ENCODE measurements at places on chromosomes 5 and 9.

- DNase-seq: no peak
Observed at GRCh38 chr5:17103461-17103860, 114.0 kb upstream of the BASP1 start.

DNA sequence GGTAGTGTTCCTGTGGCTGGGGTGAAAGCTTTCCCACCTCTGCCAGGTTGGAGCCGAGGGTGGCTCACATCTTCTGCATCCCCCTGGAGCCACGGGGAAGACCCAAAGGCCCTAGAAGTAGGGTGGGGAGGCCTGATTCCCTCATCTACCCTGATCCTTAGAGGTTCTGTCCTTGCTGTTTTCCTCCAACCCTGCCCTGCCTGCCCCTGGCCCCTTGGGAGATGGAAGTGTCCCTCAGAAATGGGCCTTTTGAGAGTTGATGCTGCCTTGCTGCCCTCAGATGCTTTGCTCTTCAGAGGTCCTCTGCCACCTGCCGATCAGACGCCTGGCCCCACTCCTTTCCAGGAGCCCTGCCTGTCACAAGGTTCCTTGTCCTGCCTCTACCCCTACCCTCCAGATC, 6.3 kb downstream of the CCL19 start:
- no peak for DNase-seq

GRCh38 chr9:91562416-91562815, 138.8 kb upstream of the NFIL3 start:
- DNase-seq: no peak

- no peak for DNase-seq
Observed at GRCh38 chr9:556675-557074, 284.8 kb upstream of the DMRT1 start.

DNA sequence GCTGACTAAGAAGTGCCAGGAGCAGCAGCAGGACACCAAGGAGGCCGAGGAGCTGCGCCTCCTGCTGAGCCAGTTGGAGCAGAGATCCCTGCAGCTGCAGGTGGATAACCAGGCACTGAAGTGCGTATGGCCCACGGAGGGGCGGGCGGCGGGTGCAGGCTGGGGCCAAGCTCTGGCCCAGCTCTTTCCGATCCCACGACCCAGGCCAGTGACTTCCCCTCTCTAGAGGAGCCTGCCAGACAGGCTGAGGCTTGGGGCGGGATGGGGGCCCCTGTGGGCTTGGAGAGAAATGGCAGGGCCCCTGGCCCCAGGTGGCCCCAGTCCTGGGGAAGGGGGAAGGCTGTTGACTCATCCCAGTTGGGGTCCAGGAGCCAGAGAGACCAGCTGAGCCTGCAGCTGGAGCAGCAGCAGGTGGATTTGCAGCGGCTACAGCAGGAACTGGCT, 3.6 kb downstream of the PTRH1 start:
- DNase-seq: no peak

DNA sequence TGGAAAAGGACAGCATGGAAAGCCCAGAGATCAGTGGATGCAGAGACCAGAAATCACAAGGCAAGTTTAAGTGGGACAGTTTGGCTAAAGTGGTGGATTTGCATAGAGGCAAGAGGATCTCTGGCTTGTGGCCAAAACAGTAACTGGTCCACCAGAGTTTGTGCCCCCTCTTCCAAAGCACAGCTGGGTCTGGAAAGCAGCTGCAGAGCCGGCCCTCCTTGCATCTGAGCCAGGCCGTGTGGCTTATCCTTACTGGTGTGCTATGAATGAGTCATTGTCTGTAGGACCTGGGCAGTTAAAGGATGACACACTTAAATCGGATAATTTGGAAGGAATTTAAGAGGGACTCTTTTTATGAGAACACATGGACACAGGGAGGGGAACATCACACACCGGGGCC, 146.6 kb downstream of the PIP5K1B start:
- DNase-seq: no peak

DNA sequence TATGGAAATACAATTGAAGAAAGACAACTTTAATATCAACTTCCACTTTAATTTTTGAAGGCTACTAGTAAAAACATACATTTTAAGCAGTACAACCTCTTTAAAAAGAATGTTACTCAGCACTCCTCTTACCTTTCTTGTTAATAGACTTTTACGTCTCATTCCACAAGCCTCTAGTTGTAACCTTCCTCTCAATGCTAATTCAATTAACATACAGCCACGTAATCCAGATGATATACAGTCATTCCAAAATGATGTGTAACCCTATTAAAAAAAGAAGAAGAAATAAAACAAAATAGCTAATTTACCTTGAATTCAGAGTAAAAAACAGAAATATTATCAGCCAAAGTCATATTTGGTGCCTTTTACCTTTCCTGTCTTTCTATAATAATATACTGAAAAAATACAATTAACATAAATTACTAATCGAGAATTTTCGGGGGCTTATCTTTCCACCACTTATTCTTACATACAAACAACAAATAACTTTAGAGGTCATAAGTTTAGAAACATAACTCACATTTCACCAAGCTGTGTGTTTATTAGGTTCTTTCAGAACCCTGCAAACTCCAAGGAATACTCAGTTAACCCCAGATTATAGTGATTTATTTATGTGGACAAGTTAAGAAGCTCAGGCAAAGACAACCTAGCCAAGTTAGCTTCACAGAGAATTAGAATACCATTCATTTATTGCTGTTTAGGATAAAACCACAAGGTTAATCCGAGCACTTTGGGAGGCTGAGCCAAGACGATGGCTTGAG, 30.3 kb downstream of the GOLPH3 start:
- DNase-seq: no peak

DNA sequence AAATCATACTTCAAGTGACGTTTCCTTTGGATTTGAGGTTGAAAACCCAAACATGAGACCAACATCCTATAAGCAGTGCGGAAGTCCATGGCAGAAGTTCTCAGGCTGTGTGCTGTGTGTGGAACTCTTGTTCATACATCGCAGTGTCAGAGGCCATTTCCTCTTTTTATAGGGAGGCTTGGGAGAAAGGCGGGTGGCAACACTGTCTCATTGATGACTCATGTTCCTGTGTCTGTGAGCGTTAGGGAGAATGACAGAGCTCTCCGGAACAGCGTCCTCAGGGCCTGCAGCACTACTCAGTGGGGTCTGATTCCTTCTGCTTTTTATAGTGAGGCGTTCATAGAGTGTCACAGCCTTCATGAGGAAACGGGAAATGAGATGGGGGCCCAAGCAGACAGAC, 98.8 kb upstream of the BASP1 start:
- no peak for DNase-seq

DNA sequence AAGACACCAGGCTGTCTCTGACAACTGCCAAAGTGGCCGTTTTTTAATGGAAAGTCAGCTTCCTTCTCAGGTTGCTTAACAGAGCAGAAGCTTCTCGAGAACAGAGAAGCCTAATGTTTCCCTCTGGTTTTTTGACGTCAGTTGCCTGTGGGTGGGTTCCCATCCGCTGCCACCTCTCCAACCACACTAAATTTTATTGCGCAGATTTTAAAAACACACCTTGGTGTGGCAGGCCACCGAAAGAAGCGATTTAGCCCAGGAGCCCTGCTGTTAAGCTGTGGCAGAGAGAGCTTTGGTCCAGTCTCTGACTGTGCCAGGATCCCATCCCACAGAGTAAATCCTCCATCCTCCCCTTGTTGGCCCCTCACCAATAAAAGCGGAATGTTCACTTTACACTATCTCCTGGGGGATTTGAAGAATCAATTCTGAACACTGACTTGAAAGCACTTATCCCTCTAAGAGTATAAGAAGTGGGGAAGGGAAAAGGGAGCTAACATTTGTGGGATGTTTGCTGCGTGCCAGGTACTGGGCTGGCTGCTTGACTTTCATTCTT, 181.6 kb downstream of the AOPEP start:
- DNase-seq: no peak

GRCh38 chr5:151288180-151288579, 15.4 kb downstream of the SLC36A3 start:
- no peak for DNase-seq

DNA sequence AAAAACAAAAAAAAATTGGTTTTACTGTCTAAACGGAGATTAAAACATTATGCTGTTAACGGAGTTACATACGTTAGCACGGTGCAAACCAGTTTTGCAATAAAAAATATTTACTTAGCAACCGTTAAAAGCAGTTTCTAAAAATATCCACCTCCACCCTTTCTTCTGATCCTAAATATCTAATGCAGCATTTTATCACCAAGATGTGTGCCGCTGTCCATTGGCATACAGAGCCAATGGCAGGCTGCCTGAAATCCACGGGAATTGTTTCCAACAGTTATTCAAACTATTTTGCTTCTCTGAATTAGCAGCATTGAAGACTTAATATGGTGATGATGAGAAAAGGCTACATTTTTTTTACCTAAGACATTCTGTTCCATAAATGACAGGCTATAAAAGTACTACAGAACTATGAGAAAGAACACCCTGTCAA, 61.6 kb downstream of the CSNK1A1 start:
- DNase-seq: no peak

- DNase-seq: no peak
Observed at GRCh38 chr5:36491856-36492255, 114.5 kb upstream of the SLC1A3 start.

DNA sequence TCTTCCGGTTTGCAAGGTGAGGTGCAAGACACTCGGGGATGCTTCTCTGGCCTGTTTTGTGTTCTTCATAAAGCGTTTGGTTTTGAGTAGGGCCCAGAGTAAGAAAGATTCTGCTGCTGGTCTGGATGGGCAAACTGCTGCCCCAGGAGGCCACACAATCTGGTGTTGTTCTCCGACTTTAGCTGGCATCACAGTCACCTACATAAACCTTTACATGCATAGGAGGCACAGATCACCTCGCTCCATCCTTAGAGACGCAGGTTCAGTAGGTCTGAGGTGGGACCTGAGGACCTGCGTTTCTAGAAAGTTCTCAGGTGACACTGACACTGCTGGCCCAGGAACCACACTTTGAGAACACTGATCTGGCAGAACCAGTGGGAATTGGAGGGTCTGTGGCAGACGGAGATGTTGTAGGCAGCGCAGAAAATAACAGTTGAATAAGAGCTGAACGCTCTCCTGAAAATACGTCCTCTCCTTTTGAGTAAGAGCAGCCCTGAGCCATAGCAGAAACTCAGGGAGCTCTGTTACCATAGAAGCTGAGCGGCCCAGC, 3.9 kb upstream of the SLC6A3 start:
- DNase-seq: no peak

DNA sequence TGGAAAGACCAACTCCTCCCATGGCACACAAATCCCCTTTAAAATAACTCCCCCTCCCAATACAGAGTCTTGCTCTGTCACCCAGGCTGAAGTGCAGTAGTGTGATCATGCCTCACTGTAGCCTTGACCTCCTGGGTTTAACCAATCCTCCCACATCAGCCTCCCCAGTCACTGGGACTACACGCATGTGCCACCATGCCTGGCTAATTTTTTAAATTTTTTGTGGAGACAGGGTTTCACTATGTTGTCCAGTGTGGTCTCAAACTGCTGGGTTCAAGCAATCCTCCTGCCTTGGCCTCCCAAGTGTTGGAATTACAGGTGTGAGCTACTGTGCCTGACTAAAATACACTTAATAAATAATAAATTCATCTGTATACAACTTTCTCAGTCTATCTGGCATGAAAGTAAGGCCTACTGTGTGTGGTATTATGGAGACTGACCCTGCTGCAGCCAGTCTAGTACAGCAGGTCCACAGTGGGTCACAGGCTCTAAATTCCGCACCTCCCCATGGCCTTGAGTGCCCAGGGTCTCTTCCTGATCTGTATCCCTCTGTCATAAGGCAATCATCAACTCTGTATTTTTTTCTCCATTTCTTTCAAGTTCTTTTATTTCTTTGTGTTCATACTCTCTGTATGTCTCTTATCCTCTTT, 169.4 kb downstream of the MAPKAP1 start:
- DNase-seq: no peak

DNA sequence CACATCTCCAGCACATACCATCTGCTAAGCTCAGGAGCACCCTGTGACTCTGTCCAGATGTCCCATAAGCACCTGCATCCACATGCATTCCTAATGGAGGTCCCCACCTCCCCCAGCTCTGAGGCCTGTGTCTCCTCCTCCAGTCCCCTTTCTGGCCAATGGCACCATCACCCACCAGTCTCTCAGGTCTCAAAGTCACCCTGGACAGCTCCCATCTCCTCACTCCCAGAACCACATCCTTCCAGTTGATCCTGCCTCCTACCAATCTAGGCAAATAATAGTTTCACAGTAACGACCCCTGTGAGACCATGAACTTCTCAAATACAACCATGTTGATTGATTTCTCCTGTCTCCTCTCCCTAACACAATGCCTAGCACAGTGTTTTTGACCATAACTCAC, 40.1 kb downstream of the GGTA1 start:
- no peak for DNase-seq

- DNase-seq: no peak
Observed at GRCh38 chr5:127804886-127805426, 101.8 kb downstream of the CCDC192 start.

GRCh38 chr9:79007701-79008483, 563.9 kb upstream of the TLE4 start:
- no peak for DNase-seq

DNA sequence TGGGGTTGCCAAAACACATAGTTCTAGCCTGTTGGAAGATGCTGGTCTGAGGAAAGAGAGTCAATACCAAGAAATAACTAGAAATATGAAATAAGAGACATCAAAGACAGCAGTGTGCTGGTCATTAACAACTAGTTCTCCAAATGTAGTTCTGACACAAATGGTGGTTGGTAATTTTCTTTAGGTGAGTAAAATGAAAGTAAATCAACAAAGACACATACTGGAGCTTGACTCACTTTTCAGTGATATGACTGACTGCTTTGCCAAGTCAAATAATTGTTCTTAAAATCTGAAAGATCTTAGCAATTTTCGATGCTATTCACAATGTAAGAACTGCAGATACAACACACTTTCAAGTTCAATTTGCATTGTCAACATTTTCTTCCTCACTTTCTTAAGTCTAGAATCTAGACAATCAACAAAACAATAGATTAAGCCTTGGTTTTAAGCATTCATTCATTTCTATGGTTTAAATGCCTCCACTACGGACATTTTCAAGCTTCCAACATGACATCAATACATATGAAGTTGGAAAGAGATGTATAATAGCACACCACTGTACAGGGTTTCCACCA, 166.8 kb upstream of the MAP3K1 start:
- DNase-seq: no peak

GRCh38 chr5:120958877-120959485, 494.9 kb downstream of the PRR16 start:
- DNase-seq: no peak

GRCh38 chr9:9615086-9615485, 997.7 kb downstream of the PTPRD start:
- no peak for DNase-seq

- DNase-seq: no peak
Observed at GRCh38 chr9:73067074-73067473, 84.6 kb upstream of the ANXA1 start.

All from GM20000 (cell line).